ENCODE measurements at places on chromosomes 5 and 9.

DNA sequence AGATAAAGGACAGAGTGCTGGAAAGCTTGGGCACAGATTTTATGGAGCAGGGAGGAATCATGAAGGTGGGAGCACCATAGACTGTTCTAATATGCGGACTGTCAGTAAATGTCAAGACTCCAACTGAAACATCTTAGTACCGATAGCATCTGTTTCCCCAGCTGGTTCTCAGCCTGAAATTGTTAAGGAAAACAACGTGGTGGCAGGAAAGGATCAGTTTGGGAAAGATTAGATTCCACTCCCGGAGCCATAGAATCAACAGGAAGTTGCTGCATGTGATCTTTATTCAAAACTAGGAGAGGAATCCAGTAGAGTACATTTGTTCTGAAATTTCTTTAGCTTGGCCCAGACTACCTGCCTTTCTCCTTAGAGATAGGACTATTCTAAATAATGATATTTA is 559.1 kb downstream of the CSNK1G3 start:
- DNase-seq, result no peak

DNA sequence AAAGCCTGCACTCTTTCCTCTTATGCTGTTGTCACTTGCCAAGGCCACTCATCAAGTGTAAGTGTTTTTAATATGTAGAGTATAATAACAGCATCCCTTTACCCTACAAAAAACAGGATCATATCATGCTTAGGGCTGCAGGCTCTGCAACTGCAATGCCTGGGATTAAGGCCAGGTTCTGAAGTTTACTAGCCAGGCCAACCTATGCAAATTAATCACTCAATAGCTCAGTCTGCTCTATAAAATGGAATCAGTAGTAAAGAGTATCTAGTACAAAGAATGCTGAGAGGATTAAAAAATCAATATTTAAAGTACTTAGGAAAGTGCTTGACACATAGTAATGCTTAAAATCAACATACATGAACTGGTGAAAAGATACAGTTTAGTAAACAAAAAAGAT is 253.3 kb downstream of the EDIL3 start:
- DNase-seq, result no peak

- DNase-seq, result no peak
Observed at GRCh38 chr9:16262477-16263261, 607.8 kb downstream of the BNC2 start.

DNA sequence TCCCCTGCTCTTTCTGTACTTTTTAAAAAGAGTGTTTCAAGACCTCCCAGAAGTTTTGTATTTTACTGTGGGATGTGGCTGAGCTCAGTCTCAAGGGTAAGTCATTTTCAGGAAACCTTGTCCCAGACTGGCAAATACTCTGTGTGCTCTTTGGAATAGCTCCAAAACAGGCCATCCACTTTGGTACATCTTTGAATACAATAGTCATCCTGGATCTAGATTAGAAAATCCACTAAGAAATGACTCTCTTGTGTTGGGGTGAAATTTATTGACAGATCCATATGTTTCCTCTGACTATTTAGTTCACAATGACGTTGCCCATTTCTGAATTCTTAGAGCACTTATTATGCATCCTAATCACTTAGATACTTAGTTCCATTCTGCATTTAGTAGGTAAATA is 95.2 kb downstream of the PLCXD3 start:
- no peak for DNase-seq

DNA sequence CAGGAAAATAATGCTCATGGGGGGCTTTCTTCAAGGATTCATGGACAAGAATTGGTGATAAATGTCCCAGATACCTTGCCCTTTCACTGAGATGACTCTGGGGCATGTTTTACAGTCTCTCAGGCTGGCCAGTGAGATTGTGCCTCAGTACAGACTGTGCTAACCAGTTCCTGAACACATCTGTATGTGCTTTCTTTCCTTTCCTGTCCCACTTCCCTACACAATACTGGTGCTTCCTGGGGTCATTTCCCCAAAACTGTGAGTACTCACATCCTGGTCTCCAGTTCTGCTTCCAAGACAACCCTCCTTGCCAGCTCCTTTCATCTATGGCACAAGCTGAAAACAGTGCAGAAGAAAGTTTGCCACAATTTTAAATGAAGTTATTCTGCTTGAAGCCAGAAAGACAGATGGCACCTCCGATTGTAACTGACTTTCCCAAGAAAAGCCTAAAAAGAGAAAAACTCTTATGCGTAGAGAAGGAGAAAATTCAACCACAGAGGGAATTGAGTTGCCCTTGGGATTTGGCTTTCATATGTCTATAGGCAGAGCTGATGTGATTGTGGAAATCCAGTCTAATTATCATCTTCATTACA is 134.7 kb downstream of the DRD1 start:
- DNase-seq, result no peak

GRCh38 chr9:132350861-132351315 is 3.9 kb downstream of the SETX start:
- no peak for DNase-seq

GRCh38 chr5:8726383-8727036 is 819.4 kb downstream of the SEMA5A start:
- no peak for DNase-seq

GRCh38 chr5:178762391-178762790 is 31.9 kb upstream of the ZNF354A start:
- no peak for DNase-seq

GRCh38 chr9:91799113-91799744 is 150.8 kb downstream of the ROR2 start:
- DNase-seq, result no peak

GRCh38 chr5:159027504-159027903 is 72.2 kb downstream of the EBF1 start:
- no peak for DNase-seq

DNA sequence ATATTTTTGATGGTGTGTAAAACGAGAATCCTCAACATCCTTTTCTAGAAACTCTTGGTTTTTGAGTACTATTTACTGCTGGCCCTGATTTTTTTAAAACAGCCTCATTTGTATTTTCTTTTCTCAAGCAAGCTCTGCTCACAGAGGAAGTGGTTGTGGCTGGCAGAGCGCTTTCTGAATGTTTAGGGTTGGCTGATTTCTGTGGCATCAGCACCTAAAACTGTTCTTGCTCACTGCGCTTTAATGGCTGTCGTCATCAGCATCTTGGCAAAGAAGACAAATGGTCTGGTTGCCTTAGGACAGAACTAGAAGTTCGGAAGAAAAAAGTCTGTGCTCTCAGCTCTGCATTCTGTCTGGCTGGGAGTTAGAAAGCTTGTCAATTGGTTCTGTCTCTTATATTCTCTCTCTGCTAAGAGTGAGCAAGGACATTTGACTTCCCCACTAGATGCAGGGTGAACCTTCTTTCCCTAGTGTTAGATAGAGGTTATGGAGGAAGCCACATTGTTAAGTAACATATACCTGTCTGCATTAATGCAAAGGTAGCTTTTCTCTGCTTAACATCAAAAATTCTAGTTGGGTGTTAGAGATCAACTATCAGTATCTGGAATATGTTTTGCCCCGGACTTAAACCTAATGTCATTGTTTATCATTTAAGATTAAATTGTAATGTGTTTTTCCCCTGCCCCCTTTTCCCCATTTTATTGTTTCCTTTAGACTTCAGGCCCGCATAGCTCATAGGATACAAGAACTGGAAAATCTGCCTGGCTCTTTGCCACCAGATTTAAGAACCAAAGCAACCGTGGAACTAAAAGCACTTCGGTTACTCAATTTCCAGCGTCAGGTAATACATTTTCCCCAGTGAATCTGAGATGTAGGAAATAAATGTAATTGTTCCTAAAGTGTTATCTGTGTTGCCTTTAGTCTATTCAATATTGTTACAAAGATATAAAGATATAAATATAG is 39.0 kb downstream of the SMARCA2 start:
- DNase-seq, result peak; percentile 55

DNA sequence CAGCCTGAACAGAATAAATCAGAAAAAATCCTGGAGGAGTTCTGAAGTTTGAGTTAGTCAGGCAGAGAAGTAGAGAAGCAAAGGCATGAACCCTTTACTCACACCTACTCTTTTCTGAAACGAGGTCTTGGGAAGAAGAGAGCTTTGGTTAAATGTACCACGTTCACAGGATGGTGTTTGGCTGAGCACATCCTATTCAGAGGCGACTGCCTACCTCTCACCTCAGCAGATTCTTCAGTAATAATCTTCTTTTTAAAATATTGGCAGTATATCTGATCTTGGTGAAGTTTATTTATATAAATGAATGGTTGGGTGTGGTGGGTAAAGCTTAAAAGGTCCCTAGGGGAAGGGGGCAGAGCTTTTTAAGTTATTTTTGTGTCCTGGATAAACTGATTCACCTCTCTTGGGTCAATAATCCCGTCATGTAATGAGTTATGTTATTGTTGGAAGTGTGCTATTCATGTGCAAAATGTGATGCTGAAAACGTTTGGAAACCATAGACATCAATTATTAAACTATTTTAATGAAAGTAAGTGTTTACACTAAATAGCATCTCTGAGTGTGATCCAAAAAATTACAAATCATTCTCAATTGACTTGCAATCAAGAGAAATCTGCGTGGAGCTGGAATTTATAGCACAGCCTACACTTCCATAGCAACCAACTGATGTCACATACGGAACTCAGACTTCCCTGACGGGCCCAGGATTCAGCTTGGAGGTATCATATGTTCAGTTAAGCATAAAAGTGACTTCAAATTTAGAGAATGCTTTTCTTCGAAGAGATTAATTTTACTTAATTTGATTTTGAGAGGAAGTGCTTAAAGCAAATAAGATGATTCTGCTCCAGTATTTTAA is 94.3 kb upstream of the EQTN start:
- no peak for DNase-seq

DNA sequence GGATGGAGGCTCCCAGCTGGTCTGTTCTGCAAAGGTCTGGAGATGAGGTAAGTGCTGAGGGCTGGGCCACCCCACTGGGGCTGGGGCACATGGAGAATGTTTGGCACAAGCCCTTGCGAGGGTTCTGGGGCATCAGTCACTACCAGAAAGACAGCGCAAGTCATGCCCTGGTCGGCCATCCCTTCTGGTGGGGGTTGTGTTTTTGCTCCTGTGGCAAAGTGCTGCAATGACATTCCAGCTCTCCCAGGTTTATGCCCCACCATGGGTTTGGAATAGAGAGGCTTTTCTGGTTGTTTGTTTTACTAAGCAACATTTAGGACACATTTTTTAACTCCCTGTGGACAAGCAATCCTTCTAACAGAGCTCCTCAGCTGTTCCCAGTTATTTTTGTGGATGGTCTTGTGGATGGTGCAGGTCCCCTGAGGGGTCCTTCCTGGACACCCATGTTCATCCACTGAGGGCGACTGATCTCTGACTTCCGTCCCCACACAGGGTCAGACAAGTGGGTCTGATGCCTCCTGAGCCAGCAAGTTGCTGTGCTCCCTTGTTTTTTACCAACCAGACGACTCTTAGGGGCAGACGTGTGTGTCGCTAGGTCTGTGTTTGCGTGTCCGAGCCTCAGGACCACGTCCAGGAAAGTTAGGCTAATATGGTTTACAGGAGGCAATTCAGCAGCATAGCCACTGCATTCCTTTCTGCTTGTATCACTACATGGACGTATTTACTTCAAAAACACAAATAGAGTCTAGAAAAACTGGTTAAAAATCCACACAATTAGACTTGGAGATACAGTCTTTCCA is 64.9 kb upstream of the ECM2 start:
- DNase-seq, result no peak

DNA sequence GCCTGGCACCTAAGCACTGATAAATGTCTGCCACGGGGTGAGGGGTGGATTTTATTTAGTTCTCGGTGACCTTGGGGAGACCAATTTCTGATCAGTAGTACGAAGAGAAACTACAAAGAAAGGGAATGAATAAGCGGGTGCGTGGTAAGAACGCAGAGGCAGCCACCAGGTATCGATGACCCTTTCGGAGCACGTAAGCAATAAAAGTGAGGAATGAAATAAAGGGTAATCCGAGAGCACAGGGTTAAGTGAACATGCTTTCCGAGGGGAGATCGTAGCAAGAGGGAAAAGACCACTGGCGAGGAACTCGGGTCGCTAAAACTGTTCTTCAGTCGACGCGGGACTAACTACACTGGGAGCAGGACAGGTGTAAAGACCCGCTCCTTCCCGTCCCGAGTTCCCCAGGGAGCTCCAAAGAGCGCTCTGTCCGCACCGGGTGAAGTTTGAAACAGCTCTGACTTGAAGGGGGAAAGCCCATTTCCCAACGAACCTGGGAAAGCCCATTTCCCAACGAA is 1.1 kb downstream of the ELOVL7 start:
- no peak for DNase-seq

GRCh38 chr9:33404788-33405362 is 2.5 kb upstream of the AQP7 start:
- no peak for DNase-seq

DNA sequence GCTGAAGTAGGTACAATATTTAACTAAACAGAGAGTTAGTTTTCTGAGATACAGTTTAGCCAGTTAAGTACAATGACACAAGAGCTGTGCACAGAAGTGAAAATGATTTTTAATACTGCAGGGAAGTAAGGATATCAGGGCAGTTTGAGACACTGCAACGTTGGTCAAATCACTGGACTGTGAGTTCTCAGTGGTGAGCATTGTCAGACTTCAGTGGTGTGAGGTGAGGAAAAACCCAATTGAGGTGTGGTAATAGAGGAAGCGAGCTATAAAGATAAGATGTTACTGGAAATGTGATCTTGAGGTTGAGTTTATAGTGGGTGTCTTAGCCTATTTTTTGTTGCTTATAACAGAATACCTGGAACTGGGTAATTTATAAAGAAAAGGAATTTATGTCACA is 12.8 kb upstream of the FBXL7 start:
- no peak for DNase-seq

GRCh38 chr5:102865510-102866236 is 110.6 kb downstream of the PAM start:
- DNase-seq, result peak; percentile 1

- no peak for DNase-seq
Observed at GRCh38 chr9:18299449-18299848, 174.5 kb upstream of the ADAMTSL1 start.

DNA sequence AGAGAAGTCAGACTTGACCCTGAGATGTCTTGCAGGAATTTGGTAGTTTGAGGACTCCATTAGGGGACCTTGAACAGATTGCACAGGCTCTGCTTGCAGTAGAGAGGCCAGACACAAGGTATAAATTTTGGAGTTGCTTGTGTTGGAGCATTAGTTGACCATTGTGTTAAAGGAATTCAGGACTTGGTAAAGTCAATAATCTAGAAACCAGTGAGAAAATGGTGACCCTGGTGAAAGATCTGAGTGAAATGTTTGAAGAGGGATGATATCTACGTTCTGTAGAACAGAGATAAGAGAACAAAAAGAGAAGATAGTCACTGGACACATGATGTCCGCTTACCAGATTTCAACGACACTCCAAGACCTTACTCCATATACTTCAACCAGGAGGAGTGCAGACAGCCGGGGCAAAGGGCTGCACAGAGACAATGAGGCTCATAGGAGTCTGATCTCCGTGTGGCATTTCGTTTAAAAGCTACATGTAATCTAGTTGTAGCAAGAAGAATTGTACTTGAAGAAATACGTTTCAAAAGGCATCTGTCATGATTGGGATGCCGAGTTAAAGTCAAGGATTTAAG is 13.2 kb downstream of the DNAJC25 start:
- no peak for DNase-seq

- DNase-seq, result no peak
Observed at GRCh38 chr5:32193591-32193990, 19.5 kb upstream of the GOLPH3 start.

Measured in activated CD4-positive, alpha-beta T cell treated with anti-CD3 and anti-CD28 coated beads, Interleukin-2, amount 50 U/mL, for 1 hour (primary cell).